Activated naive CD4-positive, alpha-beta T cell (primary cell): ENCODE measurements at places on chromosomes 12 and 14.

DNA sequence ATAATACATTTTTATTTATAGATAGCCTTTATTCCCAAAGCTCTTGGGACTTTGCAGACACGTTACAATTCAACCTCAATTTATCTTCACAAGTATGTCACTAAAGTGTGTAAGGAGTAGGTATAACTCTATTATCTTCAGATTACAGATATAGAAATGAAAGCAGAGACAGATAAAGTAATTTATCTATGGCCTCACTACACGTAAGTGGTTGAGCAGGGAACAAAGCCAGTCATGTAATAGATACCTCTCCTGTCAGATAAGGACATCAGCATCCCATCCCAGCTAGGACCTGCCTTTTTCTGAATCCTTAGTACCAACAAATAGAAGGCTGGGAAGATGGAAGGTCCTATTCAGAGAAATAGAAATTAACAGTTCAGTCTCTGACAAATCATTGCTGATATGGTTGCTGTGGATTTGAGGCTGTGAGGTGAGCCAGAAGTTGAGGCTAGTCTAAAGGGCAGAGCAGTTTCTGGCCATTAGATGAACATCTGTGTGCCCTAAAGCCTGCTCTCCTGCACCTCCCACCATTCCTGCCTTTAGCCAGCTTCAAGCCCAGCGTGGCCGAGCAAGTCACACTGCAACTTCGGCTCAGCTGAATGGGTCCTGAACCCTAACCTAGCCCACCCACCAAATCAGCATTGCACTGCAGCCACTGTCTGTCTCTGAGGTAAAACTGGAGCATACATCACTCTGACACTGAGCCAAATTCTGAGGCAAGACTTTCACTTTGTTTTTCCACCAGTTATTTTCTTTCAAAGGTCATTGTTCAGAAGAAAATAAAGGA lies 71.1 kb upstream of the PLEKHA5 start:
- DNase-seq: no peak

- DNase-seq: no peak
These were observed 27.9 kb downstream of the CGRRF1 start for GRCh38 chr14:54537651-54538050.

DNA sequence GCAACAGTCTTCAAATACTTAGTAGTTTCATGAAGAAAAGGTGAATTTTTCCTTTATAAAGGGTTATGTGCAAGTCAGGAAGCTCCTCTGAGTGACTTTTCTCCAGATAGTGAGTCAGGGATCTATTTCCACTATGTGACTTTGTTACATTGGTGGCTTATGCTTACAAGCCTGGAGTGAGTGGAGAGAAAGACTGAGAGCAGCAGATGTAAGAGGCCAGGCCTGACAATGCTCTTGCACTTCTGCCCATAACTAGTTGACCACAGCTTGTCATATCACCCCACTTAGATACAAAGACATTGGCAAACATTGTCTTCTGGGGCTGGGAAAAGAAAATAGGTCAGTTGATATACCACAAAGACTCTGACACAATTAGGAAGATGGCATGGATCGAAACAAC lies 236.5 kb downstream of the PDZRN4 start:
- no peak for DNase-seq

- no peak for DNase-seq
These were observed 67.4 kb upstream of the ACTN1 start for GRCh38 chr14:69046476-69046860.

DNA sequence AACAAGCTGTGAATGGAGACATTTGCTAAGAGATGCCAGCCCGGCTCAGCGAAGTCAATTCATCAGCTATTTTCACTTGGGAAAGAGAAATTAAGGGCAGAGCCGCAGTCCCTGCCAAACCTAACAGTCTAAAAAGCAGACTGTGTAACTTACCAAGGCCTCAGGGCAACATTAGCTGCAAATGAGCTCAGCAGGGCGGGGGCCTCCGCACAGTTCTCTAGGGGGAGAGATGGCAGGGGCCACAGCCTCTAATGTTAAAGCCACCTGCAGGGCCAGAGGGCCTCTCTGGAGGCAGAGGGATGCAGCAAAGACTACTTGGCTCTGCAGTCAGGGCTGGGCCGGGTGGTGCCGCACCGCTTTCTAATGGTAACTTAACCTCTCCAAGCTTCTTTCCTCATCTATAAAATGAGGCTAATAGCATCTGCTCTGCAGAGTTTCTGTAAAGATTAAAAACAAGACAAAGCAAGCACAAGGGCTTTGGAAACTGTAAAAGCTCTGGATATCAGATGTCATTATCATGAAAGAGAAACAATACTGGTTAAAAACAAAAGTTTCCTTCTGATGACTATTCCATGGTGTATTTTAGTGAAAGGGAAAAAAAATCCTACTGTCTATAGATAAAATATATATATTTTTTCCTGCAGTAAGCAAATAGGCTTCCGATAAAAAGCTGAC lies 13.4 kb upstream of the GPRC5A start:
- no peak for DNase-seq

DNA sequence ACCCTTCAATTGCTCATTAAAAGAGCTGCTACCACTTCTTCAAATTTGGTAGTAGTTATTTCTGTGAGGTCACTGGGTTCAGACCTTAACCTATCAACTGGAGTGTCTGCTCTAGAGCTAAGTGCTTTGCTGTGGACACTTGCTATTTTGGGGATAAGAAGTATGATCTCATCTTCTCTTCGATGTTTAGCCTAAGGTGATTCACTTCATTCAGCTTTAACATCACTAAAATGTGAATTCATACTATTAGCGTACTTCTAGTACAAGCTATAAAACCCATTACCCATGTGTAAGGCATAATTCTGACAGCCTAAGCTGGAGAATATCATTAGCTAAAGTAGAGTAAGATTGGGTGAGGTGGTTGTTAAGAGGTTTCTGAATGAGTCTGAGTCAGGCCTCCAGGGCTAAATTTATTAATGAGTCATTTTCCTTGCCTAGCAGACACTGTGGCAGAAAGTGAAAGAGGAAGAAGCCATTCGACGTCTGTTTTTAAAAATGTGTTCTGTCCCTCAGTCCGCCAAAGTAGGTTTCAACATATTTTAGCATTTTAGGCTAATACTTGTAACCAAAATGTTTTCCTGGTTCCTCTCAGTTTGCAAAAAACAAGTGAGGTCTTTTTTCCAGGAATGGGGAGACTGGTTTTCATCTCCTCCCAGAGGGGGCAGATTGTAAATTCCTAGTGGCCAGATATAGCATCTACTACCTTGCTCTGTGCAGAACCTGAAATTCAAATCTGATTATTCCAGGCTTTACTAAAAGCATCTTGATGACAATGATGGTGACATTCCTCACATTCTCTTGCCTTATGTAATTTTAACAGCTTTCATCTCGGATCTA lies 103.6 kb downstream of the SSPN start:
- no peak for DNase-seq

DNA sequence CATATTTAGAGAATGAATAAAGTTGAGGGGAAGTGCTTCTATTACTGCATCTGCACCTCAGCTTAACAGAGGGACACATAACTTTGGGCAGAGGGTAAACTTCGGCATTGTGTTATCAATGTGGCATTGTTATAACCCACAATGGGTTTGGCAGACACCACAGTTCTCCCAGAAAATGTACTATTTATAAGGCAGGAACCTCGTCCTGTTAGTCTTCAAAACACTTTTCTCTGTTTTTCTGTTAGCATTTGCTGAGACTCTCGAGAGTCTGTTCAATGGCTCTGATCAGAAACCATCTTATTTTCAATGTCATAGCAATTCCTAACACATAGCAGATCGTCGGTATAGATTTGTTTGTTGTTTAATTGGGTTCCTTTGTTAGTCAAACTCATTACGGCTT lies 13.9 kb downstream of the PPP1R36 start:
- no peak for DNase-seq

GRCh38 chr12:110741341-110742095 lies 1.2 kb downstream of the PPP1CC start:
- no peak for DNase-seq

- DNase-seq: no peak
These were observed 6.1 kb upstream of the MTA1 start for GRCh38 chr14:105413544-105413886.

DNA sequence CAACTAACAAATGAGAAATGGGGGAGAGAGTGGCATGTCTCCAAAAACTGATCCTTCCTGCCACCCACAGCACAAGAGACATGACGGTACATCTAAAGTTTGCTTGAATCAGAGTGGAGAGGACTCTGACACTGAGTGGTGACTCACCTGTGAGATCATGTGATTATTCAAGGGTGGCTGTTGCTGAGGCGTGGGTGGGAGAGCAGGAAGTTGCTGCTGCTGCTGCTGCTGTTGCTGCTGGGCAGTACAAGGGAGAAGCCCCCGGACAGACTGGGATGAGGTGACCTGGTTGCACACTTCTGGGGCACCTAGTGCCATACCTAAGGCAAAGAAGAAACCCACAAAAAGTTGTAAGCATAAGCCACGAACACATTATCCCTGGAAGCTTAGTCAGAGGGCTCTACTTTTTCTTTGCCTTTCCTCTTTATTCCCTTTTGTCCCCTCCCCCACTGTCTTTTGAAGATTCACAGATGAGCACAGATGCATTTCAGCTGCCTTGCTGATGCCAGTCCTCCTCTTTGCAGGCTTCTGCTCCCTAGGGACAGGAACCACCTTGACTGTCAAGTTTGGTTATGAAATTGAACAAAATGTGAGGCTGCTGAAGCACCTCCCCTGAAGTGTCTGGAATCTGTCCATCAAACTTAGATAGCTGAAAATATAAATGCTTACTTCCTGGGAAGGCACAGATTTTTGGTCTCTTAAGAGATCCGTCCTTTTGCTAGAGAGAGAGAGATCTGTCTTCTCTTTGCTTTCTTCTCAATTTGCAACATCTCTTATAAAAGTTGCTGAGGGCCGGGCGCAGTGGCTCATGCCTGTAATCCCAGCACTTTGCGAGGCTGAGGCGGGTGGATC lies 29.4 kb upstream of the STAC3 start:
- peak; percentile 32 for DNase-seq

DNA sequence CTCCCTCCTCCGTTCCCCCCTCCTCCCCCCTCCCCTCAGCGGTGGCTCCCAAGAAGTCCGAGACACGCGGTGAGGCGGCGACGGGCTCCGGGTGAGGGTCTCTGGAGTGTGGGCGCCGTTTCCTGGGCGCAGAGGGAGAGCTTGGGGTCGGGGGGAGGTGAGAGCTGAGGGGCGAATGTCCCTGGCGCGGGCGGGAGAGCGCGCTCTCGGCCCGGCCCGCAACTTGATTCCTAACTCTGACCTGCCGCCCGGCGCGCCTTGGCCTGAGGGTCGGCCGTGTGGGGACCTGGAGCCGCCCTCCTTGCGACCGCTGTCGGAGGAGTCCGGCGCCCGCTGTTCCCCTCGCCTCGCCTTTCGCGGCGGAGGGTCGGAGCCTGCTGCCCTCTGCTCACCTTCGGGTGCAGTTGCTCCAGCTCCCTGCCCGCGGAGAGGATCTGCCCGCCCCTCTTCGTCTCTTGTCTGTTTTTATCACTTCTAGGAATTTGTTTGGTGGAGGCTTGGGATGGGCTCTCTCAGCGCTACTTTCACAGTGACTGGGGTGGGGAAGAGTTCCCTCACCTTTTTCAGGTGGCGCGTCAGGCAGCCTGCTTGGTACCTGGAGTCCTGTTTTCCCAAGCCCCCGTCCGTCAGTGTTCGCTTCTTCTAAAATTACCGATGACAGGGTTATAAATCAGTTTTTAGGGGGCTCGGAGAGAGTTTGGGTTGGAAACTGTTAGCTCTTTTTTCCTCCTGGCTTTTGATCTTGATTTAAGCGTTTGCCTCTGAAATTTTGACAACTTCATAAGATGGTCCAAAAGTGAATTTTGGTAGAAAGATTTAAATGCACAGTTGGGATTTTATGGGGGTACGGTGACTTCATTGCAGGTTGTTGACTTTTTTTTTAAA lies 495 bp downstream of the ADIPOR2 start:
- DNase-seq: no peak

- no peak for DNase-seq
These were observed 21.4 kb upstream of the IGF1 start for GRCh38 chr12:102501773-102502172.
